ENCODE measurements at places on chromosomes 4 and X.

GRCh38 chrX:35890699-35891098 lies 28.8 kb upstream of the CFAP47 start:
- no peak for DNase-seq

GRCh38 chr4:183416879-183417755 lies 27.3 kb upstream of the CDKN2AIP start:
- DNase-seq: no peak

- no peak for DNase-seq
Measured at GRCh38 chrX:71105628-71106027, 912 bp downstream of the CXorf65 start.

GRCh38 chr4:83989835-83990234 lies 453.9 kb downstream of the GPAT3 start:
- no peak for DNase-seq

- DNase-seq: peak; percentile 63
Measured at GRCh38 chr4:176002007-176002613, 63.5 kb upstream of the WDR17 start.

- peak; percentile 19 for DNase-seq
Measured at GRCh38 chrX:84729809-84730208, 227.6 kb upstream of the HDX start.

GRCh38 chr4:53937918-53938317 lies 126.5 kb downstream of the CHIC2 start:
- no peak for DNase-seq

- no peak for DNase-seq
Measured at GRCh38 chr4:113553082-113553481, 208.5 kb downstream of the CAMK2D start.

All from germinal center (tissue), 1 donor.